D721Med (cell line): ENCODE measurements at places on chromosomes 1 and 21.

DNA sequence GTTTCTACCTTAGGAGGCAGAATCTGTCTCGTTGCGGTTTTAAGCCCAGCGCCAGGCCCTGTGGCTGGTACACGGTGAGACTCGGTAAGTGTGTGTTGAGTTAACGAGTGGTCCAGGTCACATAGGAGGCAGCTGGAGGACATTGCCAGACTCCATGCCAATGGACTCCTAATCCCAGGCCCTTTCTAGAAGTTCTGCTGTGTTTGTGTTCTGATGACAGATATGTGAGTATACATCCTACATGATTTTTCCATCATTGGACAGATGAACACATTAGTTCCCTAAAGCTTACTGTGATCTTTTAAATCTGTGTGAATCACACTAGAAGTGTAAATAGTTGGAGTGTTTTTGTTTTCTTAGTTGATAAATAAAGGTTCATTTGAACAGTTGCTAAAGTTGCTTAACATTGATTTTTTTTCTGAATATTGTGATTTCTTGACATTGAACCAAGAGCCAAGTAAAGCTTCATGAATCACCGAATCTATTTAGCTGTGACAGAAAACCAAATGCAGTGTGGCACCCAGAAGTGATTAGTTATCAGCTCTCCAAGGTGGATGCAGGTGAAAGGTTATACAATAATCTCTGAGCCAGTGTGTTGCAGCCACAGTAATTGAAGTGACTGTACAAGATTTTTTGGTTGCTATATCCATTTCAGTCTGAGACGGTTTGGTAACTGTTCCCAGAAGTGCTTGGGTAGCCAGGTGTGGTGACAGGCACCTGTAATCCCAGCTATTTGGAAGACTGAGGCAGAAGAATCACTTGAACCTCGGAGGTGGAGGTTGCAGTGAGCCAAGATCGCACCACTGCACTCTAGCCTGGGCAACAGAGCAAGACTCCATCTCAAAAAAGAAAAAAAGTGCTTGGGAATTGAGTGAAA is 46.3 kb downstream of the DOP1B start:
- DNase-seq: no peak

DNA sequence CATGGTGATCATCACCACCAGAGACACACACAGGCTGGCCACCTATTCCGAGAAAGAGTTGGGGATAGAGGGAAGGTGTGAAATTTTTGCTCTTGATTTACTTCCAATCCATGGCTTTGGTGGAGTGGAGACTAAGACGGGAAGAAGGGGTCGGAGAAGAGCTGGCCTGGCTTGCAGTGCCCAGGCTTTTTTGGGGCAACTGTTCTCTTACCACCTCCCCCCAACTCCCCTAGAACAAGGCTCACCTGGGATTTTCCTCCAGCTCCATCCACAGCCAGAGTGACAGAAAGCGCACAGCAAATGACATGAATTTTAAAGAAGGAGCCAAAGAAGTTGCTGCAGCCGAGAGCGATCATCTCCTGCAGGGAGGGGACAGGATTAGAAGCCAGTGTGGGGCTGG is 16.0 kb downstream of the SLC26A9 start:
- no peak for DNase-seq

DNA sequence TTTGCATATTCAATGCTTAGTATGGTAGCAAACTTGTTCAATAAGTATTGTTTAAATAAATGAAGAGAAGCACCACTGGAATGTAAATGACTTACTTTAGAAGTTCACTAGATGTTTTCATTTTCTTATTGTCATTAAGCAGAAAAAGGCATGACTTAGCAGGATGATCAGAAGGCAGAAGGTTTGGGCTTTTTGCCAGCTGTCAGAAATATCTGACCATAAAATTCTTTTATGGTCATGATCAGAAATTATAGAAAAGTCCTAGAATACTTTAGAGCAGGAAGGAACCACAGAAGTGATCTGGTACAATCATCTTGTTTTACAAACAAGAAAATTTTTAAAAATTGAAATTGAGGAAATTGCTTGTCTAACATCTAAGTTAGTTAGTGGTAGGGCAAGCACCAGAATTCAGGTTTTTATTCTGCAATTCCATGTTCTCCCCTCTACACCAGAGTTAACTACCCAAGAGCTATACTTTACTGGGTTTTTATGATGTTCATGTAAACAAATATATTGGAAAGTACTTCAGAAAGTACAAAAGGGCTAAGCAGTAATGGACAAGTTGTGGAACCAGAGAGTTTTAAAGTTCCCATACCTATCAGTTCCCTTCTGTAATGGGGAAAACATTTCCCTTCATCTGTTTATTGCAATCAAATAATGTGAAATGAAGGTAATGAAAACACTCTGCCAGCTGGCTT is 10.1 kb downstream of the FMO5 start:
- no peak for DNase-seq

- DNase-seq: no peak
Measured at GRCh38 chr1:109499661-109500536, 6.0 kb downstream of the CYB561D1 start.
